Stimulated activated CD8-positive, alpha-beta memory T cell treated with anti-CD3 and anti-CD28 coated beads, Interleukin-4, amount 100 ng/mL, for 1 hour (primary cell): ENCODE measurements at places on chromosomes 16 and 17.

DNA sequence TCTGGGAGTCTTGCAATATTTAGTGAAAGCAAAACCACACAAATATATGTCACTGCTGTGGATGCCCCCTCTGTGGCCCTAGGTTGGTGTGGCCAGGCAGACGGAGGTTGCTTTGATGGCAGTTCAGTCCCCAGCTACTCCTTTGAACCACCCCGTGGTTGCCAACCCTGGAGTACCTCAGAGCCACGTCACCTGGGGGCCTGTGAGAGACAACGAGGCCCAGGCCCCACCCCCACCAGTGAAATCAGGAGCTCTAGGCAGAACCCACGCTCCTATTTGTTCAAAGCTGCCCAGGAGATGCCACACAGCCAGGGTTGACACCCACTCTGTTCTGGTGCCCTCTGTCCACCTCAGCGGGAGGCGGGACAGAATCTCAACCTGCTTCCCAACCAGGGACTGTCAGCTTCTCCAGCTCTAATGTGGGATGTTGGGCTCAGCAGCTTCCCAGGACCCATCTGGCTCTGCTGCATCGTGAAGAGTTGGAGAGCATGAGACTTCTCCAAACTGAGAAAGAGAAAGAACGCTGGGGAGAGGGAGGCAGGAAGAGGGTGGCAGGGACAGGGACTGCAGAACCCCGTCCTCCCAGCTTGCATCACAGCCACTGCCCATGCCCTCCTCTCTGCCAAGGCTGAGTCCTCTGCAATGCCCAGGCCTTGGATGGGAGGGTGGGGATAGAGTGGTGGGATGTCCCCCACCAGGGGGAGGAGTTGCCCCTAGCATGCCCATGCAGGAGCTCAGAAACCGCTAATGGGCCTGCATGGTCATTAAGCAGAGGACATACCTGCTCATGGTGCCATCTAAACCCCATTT lies 81.8 kb downstream of the C16orf78 start:
- DNase-seq = no peak

DNA sequence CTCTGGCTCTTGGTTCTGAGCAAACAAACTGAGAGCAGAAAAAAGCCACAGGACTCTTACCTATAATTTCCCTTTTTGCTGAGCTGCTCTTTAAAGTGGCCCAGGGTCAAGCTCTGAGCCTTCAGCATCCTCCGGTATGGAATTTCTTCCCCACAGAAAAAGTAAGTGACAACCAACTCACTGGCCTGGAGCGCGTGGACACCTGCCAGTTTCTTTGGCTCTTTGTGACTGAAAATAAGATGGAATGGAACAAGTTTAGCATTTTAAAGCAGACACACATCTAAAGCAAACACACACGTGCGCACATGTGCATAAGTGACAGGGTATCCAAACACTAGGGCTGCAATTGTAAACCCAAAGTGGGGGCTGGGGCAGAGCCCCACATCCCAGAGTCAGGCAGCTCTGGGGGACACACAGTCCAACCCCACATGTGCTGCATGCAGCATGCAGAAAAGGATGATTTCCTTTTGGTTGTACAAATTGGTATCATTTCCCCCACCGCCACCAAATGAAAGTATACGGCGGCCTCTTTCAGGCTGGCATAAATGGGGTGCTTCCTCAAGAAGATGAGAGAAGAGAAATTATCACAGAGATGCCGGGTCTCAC lies 27.5 kb downstream of the AXIN2 start:
- DNase-seq = no peak

- DNase-seq = no peak
These were observed 773 bp downstream of the CENPX start for GRCh38 chr17:82021900-82022309.

GRCh38 chr16:70437017-70437581 lies 1.8 kb downstream of the ST3GAL2 start:
- DNase-seq = no peak

GRCh38 chr17:34383216-34383615 lies 20.2 kb upstream of the CCL1 start:
- no peak for DNase-seq

DNA sequence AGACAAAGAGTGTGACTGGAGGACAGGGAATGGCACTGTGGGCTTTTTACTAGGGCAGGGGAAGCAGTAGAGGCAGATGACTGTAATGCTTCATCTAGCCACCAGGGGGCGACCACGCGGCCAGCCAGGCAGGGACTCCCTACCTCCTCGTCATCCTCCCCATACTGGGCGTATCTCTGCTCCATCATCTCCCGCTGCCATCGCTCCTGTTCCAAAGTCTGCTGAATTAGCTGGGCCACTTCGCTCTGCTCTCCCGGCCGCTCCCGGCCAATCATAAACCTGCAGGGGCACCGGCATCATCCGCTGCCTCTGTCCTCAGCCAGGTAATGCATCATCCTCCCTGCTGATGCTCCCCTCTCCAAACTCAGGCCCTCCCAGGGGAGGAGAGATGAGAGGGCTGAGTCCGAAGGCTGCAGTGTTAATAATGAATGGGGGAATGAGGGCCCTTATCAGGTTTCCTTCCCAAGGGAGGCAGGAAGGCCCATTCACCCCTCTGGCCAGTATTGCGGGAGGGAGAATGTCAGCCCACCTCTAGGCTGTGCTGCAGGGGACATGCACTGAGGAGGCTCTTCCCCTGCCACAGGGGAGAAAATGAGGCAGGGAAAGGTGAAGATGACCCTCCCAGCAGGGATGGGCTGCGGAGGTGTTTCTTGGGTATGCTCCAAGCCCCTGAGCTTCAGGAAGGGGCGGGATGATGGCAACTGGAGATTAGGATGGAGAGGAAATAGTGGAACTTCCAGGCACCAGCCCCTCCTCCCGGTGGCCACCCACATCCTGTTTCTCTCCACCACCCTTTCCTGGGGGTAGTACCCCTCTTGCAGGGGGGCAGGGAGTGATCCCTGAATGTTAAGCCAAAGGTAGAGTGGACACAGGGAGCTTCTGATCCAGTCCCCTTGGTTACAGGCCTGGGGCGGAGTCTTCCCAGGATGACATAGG lies 10.3 kb upstream of the SAMD14 start:
- peak; percentile 72 for DNase-seq

- DNase-seq = no peak
These were observed 1.9 kb downstream of the GLIS2 start for GRCh38 chr16:4317532-4318450.
